ENCODE measurements at places on chromosomes 5 and 9. TPM values are rescaled to one million over a fixed set of nuclear protein-coding genes. Genes with fewer than 3 reads are reported as not detected.

Gene RASEF
- 0.15 TPM for total RNA-seq

Gene TRPM6
- 0.17 TPM for total RNA-seq

Gene GFI1B
- 0.46 TPM for total RNA-seq

Gene APBA1
- total RNA-seq = 9.2 TPM

Gene SPATA31D4
- total RNA-seq = not detected

Gene OR1J2
- total RNA-seq = not detected

Gene OMD
- 17.1 TPM for total RNA-seq

Gene AFAP1L1
- 45.0 TPM for total RNA-seq

Gene GABRA6
- total RNA-seq = not detected

Gene FGF10
- 1.4 TPM for total RNA-seq

Gene C9orf50
- total RNA-seq = not detected

Gene PCSK1
- total RNA-seq = 1.6 TPM

Gene FEM1C
- 23.6 TPM for total RNA-seq

Gene FAM151B
- total RNA-seq = 2.5 TPM

Gene DEPDC1B
- 0.24 TPM for total RNA-seq

Gene ENTREP1
- 29.2 TPM for total RNA-seq

Gene TLE4
- 19.7 TPM for total RNA-seq

- no peak for DNase-seq
Observed at GRCh38 chr5:172097356-172097755, 90.7 kb downstream of the STK10 start.

- DNase-seq = no peak
Observed at GRCh38 chr9:30078195-30078594, 2306.2 kb upstream of the ACO1 start.

GRCh38 chr9:81414836-81415235, 274.5 kb downstream of the TLE1 start:
- DNase-seq = no peak

DNA sequence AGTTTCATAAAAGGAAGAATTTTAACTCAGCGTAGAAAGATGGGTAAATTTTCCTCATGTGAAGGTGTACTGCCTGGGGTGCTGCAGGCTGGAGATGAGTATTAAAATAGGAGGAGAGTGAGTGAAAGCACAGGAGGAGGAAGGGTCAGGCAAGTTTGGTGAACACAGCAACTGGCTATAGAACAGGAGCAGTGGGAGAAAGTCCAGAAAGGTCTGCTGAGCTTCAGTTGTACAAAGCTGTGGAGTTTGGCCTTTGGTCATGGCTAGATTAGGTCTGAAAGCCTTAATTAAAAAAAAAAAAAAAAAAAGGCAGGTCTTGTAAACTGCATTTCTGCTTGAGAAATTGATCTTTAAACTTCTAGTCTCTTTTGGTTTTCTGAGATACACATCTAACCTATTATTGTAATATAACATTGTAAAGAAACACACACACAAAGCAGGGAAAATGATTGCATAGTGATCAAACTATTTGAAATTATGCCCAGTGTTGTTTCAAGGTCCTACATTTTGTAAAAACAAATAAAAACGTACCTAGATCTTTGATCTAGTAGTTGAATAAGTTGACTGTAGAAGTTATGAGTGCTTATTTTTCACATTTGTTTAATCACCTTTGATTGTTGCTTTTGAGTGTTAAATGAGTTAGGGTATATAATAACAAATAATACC, 43.6 kb downstream of the MAP3K1 start:
- DNase-seq = no peak

DNA sequence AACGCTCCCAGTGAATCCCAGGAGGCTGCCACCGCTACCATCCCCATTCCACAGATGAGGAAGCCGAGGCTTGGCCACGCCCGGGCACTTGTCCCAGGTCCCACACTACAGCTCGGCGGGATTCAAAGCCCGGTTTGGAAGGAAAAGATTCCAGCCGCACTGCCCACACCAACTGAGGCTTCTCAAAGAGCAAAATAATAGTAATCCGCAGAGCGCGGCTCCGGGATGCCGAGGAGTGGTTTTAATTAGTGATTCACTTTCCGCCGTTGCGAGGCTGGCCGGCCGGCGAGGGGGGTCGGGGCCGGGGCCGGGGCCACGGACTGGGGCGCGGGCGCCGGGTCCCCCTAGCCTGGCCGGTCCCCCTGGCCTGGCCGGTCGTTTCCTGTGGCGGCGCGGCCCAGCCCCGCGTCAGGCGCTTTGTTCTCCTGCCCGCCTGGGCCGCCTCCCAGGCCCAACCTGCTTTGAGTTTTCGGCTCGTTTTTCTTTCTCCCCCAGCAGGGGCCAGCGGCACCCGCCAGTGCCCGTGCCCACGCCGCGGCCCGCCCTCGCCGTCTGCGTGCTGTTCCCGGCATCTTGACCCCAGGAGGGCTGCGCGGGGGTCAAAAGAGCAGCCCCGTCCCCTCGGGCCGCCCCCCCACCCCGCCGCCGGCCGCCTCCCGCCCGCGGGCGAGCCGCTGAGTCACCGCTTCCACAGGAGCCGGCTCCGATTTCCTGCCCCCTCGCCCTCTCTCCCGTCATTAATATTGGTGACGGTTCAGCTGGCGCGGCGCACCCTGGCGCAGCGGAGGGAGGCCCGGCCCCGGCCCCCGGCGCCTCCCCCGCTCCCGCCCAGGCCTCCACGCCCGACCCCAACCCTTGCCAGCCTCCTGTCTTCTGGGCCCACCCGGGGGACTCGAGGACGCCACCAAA, 31.2 kb downstream of the FGF18 start:
- DNase-seq = peak; percentile 82

DNA sequence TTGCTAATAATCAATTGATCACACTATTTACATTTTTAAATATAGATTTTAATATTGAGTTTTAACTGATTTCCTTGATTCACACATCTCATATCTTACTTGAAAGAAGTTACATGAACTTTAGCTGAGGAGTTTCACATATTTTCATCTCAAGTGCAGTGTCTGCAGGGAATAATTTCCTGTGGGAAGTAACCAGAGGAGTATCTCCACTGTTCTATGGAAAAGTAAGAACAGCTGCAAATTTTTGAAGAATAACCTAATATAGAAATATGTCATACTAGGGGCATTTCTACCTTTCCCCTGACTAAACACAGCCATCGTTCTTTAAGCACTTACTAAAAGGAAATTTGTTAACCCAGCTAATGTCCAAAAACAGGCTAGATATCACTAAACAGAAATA, 546.4 kb downstream of the EFNA5 start:
- no peak for DNase-seq

GRCh38 chr9:109520475-109521132, 22.5 kb upstream of the PTPN3 start:
- DNase-seq = peak; percentile 36

- no peak for DNase-seq
Observed at GRCh38 chr5:39253196-39253595, 33.8 kb upstream of the FYB1 start.

GRCh38 chr5:178995341-178995690, 196 bp upstream of the GRM6 start:
- DNase-seq = no peak

GRCh38 chr5:157518963-157519362, 56.6 kb downstream of the ADAM19 start:
- no peak for DNase-seq

DNA sequence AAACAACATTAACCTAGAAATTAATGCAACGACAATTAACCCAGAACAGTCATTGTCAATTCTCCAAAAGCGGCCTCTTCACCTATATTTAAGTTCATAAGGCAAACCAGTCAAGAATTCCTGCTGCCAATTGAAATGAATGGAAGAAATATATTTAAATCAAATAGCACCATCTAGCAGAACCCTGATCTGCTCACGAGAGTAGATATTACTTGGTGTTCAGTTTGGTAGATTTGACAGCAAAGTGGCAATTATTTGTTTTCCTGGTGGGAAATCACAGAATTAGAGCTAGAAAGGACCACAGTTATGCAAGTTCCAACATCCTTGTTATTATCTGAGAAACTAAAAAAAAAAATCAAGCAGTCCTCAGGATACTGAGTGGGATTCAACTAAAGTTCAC, 2.3 kb downstream of the SSBP2 start:
- DNase-seq = no peak

- no peak for DNase-seq
Observed at GRCh38 chr5:146179696-146180095, 2.8 kb downstream of the LARS1 start.

DNA sequence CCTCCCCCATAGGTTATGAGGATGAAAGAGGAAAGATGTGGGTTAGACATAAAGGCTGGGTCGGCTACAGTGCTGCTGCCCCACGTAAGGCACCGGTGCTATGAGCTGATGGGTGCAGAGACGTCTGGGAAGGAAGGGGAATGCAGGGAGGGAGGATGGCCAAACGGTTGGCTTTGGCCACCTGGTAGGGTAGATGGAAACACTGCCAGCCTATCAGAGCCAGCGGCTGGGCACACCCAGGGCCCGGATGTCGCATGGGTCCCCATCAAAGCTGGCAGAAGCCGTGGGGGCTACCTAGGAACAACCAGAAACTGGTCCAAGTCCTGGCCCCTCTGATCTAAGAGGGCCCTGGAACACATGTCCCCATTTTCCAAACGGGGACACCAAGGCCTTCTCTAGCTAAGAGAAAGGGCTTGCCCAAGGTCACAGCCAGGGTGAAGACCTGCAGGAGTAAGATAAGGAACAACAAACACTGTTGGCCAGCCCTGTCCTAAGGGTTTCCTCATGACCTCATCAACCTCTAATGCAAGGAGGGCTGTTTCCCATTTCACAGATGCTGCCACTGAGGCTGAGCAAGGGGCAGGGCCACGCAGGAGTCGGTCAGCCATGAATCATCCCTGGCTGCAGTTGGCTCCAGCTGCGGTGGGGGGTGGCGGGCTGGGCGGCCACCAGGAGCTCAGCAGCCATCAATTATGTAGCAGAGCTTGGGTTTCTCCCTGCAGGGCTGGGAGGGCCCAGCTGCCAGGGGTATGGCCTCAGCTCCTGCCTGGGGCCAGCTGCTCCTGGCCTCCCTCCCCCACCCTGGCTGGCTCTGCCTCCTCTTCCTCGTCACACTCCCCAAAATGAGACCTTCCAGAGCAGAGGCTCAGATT, 4.9 kb downstream of the SH3GLB2 start:
- peak; percentile 77 for DNase-seq

- no peak for DNase-seq
Observed at GRCh38 chr5:97554977-97555643, 372.1 kb upstream of the RIOK2 start.

GRCh38 chr9:107513464-107514100, 24.0 kb upstream of the KLF4 start:
- no peak for DNase-seq

DNA sequence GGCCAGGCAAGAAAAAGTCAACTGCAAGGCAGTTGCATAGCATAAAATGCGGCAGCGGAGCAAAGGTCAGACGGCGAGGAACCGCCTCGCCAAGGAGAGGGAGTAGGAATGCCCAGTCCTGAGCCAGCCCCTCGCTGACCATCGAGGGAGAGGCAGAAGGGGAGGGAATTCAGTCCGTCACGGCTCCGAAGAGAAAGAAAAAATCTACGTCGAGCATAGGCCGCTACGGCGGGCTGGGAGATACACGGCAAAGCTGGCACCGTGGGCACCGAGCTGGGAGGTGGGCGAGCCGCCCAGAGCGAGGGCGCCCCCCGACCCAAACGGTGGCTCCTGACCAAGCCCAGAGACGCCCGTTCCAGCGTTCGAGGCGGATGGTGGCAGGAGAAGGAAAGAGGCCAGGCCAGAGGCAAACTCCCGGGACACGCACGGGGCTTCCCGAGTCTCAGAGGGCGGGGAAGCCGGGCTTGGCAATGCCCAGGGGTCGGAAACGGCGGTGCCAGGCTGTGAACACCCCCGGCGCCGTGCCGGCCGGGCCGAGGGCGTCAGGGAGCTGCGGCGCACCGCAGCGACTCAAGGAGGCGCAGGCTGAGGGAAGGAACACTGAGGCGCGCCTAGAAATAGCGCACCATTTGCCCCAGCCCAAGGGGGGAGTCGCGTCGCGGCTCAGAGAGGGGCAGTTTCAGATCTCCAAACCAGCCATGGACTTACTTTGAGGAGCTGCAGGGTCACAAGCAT, 518 bp downstream of the SPRY4 start:
- DNase-seq = peak; percentile 79

- no peak for DNase-seq
Observed at GRCh38 chr5:95712347-95712958, 18.7 kb upstream of the RHOBTB3 start.

- no peak for DNase-seq
Observed at GRCh38 chr5:126811515-126812198, 34.7 kb downstream of the LMNB1 start.

DNA sequence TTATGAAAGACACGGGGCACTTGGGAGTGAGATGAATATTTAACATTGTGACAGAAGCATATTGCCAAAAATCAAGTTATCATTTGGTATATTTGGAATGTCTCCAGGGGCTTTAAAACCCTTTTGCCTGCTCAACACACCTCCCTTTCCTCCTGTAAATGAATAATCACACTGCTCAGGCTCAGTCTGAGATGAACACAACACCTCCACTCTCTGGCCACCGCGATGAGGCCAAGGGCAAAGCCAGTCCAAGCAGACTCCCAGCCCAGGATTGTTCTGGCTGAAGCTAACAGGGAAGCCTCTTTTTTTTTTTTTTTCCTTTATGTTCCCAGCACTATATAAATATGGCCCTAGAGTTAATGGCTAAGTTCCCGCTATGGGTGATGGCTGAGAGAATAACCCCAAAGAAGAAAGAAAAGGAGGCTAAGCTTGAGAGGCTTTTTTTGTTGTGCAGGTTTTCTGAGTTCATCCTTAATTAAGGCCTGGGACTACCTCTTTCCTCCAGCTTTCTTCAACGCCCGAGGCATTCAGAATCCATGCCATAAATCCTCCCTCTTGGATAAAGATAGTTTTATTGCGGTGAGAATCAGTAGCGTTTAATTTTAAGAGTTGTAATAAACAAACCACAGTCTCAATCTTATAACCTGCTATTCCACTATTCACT, 10.5 kb upstream of the ERAP1 start:
- DNase-seq = no peak

- DNase-seq = peak; percentile 53
Observed at GRCh38 chr9:37938121-37938891, 34.4 kb upstream of the SLC25A51 start.

GRCh38 chr5:103333376-103333775, 74.8 kb downstream of the MACIR start:
- no peak for DNase-seq

- DNase-seq = no peak
Observed at GRCh38 chr5:77397686-77398292, 94.3 kb downstream of the WDR41 start.

DNA sequence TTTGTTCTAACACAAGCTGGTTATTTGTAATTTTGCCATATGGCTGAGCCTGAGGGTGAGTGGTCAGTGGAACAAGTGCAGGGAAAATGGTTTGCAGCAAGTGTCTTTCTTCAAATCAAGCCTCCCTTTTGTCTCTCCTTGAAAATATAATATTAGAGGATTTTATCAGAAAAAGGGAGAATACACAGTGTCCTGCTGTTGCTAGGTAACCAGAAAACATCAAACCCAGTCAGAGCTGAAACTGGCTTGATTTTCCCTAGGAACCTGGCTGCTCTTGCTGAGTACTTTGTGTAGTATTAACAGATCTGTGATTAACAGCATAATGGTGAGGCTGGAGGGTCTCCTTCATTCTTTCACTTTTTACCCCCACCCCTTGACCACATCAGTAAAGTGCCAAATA, 314.0 kb downstream of the ARHGEF28 start:
- no peak for DNase-seq

- no peak for DNase-seq
Observed at GRCh38 chr5:82639393-82640144, 361.4 kb upstream of the RPS23 start.

GRCh38 chr5:146731909-146732659, 146.5 kb downstream of the PPP2R2B start:
- DNase-seq = no peak

Measured in right cardiac atrium (tissue), 5 donors.